H4 (cell line): ENCODE measurements at places on chromosomes 2 and 18. TPM values are rescaled to one million over a fixed set of nuclear protein-coding genes. Genes with fewer than 3 reads are reported as not detected.

The CFAP65 gene
- total RNA-seq = 0.10 TPM in 1 of 2 replicates, not detected in the other

The EMILIN2 gene
- total RNA-seq = 3.0 and 3.8 TPM in 2 replicates

The REL gene
- total RNA-seq = 2.9 and 3.0 TPM in 2 replicates

The ITGA6 gene
- 26.8 and 29.1 TPM in 2 replicates for total RNA-seq

The ADD2 gene
- total RNA-seq = 16.3 and 24.3 TPM in 2 replicates

The RAPGEF4 gene
- 0.72 and 1.7 TPM in 2 replicates for total RNA-seq

The SKOR2 gene
- total RNA-seq = not detected in 2 replicates

The CRYBA2 gene
- not detected in 2 replicates for total RNA-seq

The CSRNP3 gene
- 2.7 and 3.7 TPM in 2 replicates for total RNA-seq
